ENCODE measurements at places on chromosomes 7 and 10.

GRCh38 chr7:5494683-5495561 lies 71.3 kb upstream of the TNRC18 start:
- DNase-seq, result peak; percentile 55

DNA sequence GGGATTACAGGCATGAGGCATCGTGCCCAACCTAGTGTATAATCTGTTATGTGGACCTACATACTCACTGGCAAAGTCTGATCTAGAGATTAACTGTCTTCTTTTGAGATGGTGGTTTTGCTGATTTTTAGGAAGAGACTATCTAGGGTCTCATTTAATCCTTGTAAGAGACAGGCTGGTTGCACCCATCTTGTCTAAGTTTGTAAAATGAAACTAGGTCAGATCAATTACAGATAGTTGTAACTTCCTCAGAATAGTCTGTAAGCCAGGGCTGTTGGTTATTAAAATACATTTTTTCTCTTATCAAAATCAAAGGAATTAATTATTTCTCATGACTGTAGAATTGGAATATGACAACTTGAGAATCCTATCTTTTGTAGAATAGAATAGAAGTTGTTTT lies 64.6 kb upstream of the RPA3 start:
- DNase-seq, result no peak

DNA sequence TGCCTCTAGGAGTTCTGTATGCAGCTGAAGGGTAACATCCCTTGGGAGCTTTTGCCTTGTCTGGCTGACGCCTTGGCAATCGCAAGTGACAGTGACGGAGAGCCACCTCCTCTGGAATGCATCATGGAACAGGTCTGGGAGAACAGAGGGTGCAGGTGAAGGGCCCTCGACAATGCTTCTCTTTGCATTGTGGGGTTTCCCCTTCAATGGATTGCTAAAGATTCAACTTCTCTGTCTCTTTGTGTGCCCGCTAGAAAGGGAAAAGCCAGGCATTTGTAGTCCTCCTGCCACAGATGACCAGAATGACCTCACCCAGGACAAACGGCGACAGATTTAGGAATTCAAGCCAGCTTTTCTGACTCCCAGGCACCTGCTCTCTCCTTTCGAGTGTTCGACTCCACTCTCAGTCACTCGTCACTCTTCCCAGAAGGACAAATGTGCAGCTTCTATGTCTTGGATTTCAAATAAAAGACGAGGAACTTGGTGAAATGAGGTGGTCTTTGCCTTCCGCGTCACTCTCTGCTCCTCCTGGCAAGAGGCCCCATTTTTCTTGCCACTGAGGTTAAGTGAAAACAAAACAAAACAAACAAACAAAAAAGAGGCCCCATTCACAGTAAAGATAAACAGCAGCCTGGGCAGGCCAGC lies 26.1 kb downstream of the IL2RA start:
- no peak for DNase-seq

DNA sequence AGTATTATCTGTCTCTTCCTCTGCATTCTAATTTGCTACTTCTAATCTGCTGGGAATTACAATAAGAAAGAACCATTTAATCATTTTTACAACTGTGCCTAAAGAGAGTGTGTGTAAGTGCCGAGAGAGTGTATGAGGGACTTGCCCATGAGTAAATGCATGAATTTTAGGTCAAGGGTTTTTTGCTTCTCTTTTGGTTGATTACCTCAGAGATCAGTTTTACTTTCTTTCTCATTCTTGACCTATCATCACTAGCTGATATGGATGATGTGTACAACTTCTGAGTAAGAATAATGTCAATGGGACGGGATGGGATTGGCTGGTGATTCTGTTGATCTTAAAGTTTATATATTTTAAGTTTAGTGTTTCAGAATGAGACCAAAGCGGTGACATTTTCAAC lies 47.8 kb downstream of the IKZF1 start:
- no peak for DNase-seq

DNA sequence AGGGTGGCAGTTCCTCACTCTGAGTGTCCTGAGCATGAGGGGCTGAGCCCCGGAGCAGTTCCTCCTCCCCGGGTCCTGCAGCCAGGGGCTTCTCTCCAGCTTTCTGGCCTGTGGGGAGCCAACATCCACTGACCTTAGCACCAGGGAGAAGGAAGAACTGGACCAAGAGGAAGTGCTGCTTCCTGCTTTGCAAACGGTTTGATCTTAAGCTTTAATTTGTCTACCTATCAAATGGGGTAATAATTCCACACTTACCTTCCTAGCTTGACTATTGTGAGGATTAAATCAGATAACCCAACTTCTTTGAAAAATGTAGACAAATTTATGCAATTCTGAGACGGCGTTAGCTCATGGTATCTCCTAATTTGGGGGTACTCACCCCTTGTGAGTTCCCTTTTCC lies 2.0 kb downstream of the NOBOX start:
- no peak for DNase-seq

GRCh38 chr10:456486-456885 lies 233.0 kb downstream of the DIP2C start:
- no peak for DNase-seq

GRCh38 chr10:71434760-71435394 lies 38.2 kb downstream of the CDH23 start:
- no peak for DNase-seq

DNA sequence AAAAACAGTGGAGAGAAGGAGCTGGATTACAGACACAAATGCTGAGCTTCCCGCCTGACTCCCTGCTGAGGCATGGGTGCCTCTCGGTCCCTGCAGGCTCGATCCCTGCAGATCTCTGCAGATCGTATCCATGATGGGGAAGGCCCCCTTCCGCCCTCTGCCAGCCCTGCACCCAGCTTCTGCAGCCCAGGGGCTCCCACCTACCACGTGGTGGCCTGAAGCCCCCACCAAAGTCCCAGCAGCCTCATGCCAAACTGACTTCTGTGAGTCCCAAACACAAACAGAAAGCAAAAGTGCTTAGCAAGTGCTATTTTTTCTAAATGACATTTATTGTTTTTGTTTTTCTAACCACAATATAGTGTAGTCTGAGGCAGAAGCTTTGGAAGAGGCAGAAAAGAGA lies 127.1 kb upstream of the CHST15 start:
- no peak for DNase-seq

- no peak for DNase-seq
These were observed 107.5 kb upstream of the NPS start for GRCh38 chr10:127441350-127442219.

DNA sequence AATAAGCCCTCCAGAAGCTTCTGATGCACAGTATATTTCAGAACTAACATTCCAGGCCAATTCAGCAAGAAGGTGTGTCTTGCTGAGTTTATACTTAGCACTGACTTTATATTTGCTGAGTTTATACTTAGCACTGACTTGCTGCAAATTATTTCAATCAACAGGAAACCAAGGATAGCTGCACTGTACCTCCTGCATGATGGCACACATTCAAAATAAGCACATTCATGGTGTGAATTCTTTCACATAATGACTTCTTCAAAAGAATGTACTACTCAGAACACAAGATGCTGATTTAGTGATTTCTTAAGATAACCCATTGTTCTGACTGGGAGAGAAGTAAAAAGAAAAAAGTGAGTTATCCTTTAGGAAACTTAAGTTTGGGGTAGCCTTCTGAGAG lies 52.0 kb downstream of the JAZF1 start:
- DNase-seq, result no peak

DNA sequence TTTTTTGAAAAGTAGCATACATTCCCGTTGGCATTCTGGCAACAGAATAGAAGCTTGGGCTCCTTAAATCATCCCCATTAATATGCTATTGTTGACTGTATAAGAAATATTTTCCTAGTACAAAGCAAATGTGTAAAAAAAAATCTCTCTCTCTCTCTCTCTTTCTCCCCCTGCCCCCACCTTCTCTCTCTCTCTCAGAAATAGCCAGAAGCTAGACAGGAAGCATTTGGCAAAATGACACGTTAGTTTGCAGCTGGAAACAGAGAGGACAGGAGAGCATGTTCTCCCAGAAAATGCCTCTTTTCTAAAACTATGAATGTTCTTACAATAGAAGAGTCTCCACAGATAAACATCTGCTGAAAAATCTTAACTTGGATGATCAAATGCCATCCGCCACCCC lies 59.6 kb upstream of the AKR1E2 start:
- DNase-seq, result no peak

GRCh38 chr10:10903620-10904019 lies 114.1 kb upstream of the CELF2 start:
- DNase-seq, result no peak

DNA sequence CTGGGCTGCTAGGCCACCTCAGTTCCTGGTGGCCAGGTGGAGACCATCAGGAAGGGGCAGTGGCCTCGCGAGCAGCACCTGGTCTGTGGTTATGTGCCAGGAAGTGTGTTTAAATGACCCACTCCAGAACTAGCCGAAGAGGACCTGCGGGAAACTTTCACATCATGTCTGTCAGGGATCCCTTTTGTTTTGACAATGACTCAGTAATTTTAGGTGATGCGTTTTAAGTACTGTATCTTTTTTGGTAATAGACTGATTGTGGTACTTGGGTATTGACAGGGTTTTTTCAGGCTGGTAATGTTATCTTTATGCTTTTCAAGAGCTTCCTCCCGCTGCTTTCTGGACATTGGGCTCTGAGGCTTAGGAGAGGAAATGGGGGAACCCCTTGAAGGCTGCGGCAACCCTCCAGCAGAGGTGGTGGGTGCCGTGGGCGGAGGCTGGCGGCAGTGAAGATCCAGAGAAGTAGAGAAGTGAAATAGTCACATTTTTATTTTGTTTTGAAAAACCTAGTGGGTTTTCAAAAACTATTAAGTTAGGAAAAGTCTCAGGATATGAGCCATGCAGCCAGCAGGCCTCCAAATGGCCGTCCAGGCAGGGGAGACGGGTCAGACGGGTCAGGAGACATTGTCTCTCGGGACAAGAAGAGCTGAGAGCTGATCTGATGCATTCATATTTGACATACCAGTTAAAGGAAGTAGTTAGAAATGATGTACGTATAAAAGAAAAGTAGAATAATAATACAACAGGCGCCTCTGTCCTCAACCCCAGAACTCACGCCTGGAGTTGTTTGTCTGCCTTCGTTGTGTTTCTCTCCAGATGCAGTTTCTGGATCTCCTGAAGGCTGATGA lies 27.7 kb downstream of the PPP2R2D start:
- DNase-seq, result peak; percentile 27

- DNase-seq, result no peak
These were observed 194.4 kb downstream of the POU6F2 start for GRCh38 chr7:39172137-39172536.

DNA sequence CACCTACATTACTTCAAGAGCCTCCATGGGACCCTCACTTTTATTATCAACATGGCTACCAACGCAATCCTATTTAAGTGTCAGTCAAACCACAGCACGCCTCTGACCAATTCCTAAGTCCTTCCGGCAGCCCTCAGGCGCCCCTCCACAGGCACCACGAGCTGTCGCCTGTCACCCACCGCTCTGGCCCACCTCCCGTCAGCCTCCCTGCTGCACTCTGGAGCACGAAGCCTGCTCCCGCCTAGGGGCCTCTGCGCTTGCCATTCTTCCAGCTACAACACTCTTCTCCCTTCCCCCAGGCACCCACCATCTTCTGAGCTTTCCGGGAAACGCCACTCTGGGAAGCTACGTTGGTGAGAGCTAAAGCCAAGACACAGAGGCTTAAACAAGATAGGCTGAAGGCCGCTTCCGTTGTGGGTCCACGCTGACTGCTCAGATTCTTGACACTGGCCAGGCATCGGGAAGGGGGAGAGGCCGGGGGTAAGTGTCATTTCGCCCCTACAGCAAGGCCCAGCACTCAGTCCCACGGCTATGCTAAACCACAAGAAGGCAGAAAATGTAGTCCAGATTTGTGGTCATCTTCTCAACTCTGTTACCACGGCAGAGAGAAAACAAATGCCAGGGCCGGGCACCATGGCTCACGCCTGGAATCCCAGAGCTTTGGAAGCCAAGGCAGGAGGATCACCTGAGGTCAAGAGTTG lies 56.7 kb downstream of the GNA12 start:
- DNase-seq, result no peak

DNA sequence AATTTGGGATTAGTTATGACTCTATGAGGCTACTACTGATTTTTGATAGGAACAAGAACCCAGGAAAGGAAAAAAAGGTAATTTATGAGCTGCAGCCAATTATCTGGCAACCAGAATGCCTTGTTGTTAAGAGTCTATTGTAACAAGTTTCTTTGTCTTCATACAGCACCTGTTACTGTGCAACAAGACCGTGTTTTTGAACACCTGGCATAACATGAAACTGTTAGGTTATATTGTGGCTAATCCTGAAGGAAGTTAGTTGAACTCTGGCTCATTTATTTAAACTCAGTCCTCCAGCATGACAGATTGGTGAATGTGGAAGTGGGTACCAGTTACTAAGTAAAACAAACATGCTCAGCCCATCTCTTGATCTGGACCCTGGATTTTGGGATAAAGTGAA lies 33.0 kb downstream of the RALA start:
- DNase-seq, result no peak

GRCh38 chr7:128219636-128220035 lies 21.4 kb upstream of the LEP start:
- DNase-seq, result no peak

- DNase-seq, result no peak
These were observed 378.9 kb downstream of the RPS24 start for GRCh38 chr10:78412605-78413004.

GRCh38 chr7:158811894-158812293 lies 17.4 kb downstream of the ESYT2 start:
- no peak for DNase-seq

DNA sequence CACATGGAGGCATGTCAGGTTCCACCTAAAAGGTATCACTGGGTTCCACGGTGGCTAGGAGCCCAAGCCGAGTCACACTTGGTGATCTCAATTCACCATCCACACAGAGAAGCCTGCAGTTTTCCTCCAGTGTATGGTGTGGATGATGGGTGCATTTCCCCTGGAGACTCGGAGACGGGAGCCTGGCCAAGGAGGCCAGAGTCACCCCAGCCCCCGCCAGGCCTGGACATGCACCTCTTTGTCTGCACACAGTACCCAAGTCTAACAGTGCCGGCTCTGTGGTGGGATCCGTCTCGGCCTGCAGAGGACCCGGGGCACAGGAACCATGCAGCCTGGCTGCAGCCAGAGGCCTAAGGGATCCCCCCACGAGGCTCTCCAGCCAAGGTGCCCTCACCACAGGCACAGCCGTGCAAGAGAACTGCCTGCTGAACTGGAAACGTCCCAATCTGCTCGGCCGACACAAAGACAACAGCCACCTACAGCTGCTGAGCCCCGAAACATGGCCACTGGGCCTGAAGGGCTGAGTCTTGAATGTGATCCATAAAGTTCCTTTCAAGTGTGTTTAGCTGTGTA lies 75.2 kb downstream of the DIP2C start:
- no peak for DNase-seq

GRCh38 chr10:86109421-86109820 lies 257.2 kb downstream of the GRID1 start:
- DNase-seq, result no peak

DNA sequence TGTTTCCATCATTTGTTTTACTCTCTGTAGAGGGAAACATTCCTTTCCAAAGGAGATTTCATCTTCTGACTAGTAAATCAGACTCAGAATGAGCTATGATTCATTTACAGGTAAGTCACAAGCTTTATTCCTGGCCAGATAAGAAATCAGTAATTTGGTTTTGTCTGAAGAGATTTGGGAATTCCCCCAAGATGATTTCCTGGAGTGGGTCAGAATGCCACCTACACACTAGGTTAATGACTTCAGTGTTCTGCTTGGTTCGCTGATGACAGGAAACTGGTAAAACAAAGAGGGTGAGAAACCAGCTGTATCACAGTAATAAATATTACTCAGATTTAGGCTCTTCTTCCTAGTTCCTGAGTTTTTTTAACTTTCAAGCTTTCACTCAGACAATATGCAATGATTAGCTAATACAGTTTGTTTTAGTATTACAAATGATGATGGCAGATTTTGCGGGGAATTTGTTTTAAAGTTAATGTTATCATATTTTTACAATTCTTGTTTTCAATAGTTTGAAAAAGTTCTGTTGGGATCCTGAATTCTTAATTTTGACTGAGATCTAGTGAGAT lies 8.3 kb upstream of the ASZ1 start:
- no peak for DNase-seq
